ENCODE measurements at places on chromosomes 3 and 15.

DNA sequence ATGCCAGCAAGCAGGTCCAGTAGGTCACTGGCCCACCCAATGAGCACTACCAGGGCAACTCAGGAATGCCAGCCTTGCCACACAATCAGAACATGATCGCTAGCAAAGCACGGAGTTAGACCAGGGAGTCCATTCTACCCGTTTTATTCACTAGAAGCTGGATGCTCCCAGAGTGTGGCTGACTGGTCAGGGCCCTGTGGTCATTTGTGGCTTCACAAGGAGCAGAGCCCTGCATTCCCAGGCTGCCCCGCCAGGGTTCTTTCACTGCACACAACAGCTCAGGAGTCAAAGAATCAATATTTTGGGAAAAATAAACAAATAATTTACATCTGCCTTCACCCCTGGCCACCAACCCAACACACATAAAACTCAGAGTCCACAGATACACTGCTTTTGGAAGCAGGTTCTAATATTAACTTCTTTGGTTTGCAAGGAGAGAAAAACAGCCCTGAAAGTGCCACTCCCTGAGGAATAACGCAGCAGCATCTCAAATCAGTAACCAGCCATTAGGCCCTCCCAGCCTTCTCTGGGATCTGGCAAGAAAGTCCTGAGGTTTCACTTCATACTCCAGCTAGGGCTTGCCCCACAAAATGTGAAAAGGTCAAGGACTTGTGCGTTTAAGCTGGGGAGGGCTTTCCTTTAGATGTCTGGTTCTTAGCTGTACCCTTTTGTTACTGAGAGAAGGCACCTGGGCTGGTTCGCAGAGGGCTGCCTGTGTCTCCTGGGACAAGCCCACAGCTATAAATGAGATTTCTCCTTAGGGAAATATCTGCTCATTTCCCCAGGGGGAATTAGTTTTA, 16.0 kb downstream of the SIAH2 start:
- no peak for DNase-seq

DNA sequence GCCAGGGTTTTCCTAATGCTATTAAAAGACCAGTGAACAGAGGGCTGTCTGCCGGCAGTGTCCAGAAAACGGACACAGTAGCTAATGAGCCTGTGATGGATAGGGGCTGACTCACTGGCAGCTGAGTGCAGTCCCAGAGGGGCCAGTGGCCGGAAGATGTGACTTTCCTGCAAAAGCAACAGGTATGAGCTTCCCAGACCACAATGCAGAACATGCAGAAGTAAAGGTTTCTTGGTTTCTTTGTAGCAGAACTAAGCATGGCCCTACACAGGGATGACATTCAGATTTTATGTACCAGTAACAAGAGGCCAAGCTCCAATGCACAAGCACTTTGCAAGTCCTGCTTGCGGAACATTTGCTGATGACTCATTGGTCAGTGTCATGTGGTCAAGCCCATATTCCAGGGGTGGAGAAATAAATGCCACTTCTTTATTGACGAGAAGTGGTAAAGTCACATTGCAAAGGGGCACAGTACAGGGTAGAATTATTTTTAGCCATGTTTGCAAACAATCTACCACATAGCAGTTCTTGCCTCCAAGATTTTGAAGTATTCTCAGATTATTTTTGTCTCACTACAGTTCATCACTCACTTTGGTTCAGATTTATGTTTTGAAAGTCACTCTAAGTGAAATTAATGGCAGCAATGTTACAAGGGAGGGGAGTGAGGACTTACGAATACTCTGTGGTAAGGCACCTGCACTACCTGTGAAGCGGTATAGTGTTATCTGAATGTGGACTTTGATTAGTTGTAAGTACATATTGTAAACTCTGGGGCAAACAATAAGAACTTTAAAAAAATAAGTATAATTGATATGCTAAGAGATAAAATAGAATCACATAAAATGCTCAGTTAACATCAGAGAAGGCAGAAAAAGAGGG, 263.3 kb downstream of the ABHD5 start:
- no peak for DNase-seq

GRCh38 chr3:18111796-18112232, 313.3 kb downstream of the SATB1 start:
- DNase-seq = no peak

DNA sequence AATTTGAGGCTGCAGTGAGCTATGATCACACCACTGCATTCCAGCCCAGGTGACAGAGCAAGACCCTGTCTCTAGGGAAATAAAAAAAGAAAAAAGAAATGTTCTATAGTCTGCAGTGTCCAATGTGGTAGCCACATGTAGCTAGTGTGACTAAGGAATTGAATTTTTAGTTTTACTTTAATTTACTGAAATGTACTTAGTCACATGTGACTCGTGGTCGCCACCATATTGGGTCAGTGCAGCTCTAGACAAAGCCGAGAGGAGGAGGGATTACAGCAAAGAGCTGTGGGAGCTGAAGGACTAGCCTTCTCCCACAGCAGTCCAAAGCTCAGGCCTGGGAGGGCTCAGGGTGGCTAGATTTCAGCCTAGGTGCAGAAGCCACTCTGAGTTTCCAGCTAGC, 65.9 kb upstream of the NTRK3 start:
- DNase-seq = no peak

GRCh38 chr3:23590424-23591273, 215.1 kb upstream of the UBE2E1 start:
- DNase-seq = no peak

- no peak for DNase-seq
These were observed 110.3 kb downstream of the PLOD2 start for GRCh38 chr3:146050691-146051090.

GRCh38 chr3:17643691-17644090, 98.7 kb downstream of the TBC1D5 start:
- no peak for DNase-seq

DNA sequence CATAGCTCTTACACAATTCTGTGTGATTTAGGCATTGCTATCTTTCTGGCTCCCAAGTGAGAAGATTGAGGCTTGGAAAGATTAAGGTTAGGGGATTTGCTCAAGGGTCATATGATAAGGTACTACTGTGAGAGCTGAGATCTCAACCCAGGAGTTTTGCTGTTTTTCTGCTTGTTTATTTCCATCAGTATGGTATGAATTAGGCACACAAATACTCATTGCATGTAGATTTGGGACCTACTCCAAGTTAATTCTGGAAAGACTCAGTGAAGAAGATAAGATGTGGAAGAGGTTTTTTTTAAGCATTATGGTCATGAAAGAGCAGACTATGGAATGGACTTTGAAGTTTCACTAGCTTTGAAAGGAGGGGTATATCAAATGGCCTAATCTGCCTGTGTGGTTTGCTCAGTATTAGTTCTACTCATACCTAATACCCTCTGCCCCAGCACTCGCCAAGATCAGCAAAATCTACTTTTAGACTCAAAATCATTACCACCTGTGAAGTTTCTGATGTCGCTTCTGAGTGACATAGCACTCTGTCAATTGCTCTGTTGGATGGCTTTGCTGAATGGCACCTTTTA, 12.5 kb downstream of the MBNL1 start:
- no peak for DNase-seq

DNA sequence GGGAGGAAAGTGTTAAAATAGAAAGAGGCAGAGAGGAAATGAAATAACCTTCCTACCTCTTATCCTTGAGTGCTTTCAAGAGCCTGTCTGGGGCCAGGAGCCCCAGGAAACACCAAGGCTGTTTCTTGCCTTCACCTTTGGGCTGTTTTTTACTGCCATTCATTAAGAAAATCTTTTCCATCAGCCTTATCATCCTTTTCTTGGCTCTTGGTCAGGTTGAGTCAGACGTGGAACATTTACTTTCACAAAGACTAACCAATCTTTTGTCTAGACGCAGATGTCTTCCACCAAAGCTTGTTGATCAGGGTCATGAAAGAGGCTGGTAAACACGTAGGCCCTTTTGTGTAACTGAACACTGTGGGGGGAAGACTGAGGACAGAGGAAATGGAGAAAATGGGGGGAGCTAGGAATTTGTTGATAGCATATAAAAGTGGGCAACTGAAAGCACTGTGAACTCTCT, 151.0 kb upstream of the THBS1 start:
- no peak for DNase-seq

DNA sequence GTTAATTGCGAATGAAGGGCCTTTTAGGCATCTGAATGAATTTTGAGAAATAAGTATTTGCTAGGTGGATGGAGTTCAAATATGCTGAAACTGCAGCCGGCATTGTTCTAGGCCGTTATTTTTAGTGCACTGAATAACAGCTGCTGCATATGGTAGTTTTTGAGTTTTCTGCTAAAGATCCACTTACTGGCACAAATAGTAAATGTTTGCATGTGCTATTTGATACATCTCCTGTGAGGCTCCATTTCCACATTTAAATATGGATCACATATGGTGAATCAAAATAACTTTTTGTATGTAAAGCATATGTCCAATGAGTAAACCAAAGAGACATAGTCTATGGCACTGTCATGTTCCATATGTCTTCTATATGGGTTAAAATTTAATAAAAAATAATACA, 56.7 kb upstream of the CNTN4 start:
- DNase-seq = no peak

DNA sequence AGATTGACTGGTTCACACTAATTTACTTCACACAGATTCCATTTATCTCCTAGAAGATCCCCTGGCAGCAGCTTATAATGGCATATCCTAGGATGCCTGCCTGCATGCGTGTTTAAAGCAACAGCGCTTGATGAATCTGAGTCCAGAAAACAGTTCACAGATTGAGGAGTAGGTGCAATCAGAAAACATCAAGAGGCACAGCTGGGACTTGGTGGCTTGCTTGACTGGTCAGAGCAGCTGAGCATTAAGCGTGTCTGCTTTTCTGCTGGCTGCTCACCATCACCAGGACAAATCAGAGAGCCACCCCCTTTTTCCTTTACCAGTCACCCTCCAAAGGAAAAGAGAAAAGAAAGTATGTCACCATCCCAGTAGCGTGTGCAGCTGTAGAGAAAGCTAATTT, 223.6 kb downstream of the WDR72 start:
- DNase-seq = no peak

DNA sequence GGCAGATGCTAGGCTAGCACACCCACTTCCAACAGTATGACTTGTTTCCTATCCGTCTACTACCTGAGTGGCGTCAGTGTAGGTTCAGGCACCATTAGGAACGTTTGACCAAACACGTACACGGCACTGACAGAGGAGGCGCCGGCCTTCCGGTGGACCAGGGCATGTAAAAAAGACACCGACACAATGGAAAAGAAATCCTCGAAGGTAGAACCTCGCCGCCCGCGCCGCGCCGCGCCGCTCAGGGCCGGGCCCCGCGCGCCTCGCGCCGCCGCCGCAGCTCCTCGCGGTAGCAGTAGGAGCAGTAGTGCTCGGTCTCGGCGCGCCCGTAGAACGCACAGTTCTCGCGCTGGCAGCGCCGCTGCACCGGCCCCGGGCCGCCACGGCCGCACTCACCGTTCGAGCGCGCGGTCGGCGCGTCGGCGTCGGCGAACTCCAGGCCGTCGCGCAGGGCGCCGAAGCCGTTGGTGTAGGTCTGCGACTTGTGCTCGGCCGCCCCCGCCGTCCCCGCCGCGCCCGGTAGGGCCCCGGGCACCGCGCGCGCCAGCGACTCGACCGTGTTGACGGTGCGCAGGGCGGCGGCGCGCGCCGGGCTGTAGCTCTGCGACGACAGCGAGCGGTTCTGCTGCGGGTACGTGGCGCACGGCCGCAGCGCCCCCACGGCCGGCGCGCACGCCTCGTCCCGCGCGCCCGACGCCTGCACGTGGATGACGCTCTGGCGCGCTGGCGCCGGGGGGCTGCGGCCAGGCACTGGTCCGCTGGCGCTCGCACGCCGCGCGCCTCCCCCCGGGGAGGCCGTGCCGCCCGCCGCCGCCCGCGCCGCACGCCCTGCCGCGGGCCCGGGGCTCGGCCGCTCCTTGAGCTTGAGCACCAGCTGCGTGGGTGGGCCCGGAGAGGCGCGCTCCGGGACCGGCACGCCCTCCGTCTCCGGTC, 156.7 kb downstream of the KLF13 start:
- peak; percentile 33 for DNase-seq

DNA sequence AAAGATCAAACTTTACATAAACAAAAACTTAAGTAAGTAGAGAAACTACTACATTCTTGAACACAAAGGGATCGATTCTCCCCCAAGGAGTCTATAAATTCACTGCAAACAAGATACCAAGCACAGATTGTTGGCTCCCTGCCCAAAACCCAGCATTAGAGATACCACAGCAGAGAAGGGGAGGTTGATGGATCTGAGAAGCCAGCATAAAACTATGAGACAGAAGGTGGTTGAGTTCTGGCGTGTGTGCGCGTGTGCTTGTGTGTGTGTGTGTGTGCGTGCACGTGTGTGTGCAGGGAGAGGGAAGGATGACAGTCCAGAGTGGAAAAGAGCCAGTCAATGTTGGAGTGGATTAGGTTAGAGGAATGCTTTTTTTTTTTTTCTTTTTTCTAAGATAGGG, 143.2 kb upstream of the PRR20G start:
- no peak for DNase-seq

- no peak for DNase-seq
These were observed 53.3 kb downstream of the SLC7A14 start for GRCh38 chr3:170532573-170532972.

GRCh38 chr3:119695480-119695879, 7.3 kb upstream of the CFAP91 start:
- DNase-seq = no peak

DNA sequence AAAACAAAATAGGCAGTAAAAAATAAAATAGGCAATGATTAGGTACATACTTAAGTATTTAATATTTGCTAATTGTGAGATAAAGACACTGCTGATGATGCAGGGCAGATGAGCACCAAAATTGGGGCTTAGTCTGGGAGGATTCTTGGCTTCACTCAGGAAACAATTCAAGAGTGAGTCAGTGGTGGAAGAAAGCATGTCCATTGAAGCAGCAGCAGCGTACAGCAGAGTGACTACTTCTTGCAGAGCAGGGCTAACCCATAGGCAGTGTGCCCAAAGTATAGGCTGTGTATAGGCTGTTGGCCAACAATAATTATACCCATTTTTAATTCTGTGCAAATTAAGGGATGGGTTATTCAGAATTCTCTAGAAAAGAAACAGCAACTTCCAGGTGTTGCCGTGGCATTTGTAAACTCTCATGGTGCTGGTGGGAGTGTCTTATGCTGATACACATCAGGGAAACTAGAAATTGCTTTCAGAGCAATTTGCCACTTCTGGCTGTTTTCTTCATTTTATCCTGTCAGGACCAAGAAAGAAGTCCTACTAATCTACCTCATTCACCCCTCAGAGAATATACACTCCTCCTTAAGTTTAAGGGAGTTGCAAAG, 317.3 kb upstream of the NAALADL2 start:
- DNase-seq = no peak

GRCh38 chr3:88003115-88003755, 55.6 kb downstream of the CGGBP1 start:
- DNase-seq = no peak

DNA sequence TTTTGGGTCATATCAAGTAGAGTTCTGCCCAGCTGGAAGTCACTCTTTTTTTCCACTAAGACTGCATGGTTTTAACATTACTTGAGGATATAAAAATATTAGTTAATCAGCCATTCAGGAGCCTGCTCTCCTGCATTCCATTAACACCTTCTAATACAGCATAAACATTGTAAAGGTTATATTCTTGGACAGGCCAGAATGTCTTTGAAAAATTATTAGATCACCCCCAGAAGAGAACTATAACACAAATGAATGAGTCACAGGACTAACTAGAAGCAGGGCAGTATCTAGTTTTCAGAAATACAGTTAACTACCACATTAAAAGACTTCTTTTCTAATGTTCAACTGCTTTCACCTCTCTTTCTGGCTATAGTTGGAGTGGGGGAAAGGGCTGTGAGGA, 80.9 kb downstream of the THBS1 start:
- DNase-seq = no peak

- DNase-seq = no peak
These were observed 63.4 kb downstream of the CYP19A1 start for GRCh38 chr15:51274956-51275355.

All from T-helper 17 cell (primary cell).